CD4-positive, alpha-beta T cell treated with Interleukin-21 for 1 hour (primary cell): ENCODE measurements at places on chromosomes 1 and 21.

DNA sequence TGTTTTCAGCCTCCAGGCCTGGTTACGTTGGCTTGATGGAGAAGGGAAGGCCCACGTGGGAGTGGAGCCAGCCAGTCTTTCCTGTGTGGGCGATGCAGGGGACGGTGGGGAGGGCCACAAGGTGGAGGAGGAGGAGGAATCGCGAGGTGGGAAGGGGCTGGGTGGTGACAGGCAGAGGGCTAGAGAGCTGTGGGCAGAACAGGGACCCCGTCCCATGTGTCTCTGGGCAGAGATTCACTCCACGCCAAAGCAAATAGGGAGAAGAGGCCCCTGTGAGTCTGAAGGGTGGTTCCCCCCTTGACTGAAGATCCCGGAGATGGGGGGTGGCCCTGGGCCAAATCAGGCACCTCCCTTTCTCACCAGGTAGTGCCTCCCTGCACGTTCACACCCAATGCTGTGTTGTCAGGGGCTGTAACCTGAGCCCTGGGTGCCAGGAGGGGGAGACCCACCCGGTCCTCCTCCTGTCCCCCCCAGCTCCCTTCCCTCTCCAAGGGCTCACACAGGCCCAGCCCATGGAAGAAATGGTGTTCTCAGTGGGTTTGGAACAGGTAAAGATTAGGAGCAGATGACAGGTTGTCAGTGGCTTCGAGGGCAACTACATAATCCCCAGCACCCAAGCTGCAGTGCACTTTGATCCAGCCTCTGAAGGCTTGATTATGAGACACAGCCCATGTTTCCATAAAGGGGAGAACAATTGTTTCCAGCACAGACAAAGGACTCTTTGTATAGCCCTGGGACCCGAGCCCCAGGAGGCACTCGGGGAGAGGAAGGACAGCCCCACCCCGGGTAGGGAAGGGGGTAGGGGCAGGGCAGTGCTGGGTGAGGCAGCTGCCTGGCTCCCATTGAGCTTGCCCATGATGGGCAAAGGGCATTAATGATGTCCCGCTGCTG, 37.7 kb upstream of the GPR37L1 start:
- no peak for DNase-seq

DNA sequence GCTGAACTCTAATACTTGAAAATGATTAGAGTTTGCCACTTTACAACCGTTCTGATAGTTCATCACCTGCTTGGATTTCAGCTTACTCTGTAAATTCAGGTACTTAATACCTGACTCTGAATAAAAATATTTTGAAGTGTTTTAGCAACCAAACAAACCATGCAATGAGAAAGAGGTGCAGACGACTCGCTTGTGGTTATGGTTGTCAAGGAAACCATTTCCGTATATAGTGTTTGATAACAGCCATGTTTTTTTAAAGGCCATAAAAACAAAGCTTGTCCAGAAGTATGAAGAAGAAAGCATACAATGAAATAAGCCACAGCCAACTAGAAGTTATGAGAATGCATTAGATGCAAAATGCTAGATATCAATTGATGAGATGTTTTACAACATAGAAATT, 167.2 kb upstream of the HMCN1 start:
- peak; percentile 93 for DNase-seq

DNA sequence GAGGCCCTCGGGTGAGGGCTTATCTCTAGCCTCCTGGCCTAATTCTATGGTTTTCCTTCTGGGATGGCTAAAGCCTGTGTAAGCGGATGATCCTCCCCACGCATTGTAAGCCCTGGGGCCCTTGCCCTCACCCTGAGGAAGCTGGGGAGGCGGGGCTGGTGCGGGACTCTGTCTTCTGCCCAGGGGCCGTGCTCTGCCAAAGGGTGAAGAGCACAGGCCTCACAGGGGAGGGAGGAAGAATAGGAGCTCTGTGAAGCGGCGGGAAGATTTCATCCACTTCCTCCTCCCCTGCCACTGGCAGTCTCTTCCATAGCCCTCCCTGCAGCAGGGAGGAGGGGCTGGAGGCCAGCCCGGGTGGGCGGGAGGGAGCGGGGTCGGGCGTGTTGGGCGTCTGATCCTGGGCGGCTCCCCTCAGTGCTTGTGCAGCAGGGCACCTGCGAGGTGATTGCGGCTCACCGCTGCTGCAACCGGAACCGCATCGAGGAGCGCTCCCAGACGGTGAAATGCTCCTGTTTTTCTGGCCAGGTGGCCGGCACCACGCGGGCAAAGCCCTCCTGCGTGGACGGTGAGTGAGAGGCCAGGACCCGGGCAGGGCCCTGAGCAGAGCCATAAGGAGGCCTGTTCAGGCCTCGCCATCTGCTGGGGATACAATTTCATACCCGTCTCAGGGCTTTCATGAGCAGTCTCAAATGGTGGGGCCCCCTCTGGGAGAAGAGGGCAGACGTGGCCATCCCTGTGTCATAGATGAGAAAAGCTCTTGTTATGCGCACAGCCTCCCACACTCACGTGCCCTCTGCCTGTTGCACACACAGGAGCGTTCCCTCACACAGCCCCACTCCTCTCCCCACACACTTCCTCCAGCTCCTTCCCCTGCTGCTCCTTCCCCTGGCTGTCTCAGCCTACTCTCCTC, 7.7 kb upstream of the PPM1J start:
- DNase-seq = no peak

DNA sequence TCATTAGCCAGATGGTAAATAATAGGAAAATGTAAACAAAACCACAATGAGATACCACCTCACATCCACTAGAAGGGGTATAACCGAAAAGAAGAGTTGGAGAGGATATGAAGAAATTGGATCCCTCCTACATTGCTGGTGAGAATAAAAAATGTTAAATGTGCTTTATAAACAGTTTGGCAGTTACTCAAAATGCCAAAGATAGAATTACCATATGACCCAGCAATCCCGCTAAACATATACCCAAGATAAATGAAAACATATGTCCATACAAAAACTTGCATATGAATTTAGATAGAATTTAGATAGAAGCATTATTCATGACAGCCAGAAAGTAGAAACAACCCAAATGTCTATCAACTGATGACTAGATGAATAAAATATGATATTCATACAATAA, 4.4 kb upstream of the FMO2 start:
- DNase-seq = no peak

DNA sequence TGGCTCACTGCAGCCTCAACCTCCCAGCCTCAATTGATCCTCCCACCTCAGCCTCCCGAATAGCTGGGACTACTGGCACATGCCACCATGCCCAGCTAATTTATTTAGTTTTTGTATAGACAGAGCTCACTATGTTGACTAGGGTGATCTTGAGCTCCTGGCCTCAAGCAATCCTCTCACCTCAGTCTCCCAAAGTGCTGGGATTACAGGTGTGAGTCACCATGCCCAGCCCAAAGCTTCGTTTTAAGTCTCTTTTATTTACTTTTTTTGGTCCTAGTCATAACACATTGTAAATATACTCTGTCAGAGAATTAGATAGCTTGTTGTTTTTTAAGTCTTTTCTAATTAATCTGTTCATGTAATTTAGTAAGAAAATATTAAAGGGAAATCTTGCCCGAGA, 42.8 kb downstream of the KCNK1 start:
- DNase-seq = no peak

DNA sequence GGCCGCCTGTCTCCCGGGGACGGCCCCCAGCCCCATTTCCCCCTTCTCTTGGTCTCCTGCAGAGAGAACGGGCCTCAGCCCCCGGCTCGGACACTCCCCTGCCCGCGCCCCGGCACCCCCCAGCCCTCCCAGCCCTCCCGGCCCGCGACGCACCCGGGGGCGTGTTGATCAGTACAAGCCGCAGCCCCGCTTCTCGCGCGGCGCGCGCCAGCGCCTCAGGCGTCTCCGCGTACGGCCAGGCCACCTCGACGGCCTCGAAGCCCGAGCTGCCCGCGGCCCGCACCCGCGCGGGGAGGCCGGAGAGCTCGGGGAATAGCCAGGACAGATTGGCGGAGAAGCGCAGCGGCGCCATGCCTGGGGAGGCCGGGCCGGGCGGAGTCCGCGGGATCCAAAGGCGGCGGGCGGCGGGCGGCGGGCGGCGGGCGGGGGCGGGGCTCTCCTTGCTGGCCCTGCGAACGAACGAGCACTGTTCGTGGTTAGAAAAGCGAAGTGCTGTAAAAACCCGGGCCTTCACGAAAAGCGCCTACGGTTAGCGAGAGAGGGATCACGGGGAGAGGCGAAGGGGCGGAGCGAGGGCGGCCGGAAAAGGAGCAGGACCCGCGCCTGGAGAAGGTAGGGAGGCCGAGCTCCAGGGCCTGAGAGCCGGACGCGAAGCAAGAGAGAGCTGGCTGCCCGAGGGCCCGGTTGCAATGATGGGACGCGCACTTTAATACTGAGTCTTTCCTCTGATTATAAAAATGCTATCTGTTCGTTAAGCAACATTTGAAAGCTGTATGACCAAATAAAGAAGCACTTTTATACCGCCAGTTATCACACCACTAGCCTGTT, at the start of gene HYI:
HYI (minus strand) TSS at position 490 of the 828 bp plus-strand sequence; CDS start at position 352, 138 bp downstream.
- DNase-seq = peak; percentile 76

DNA sequence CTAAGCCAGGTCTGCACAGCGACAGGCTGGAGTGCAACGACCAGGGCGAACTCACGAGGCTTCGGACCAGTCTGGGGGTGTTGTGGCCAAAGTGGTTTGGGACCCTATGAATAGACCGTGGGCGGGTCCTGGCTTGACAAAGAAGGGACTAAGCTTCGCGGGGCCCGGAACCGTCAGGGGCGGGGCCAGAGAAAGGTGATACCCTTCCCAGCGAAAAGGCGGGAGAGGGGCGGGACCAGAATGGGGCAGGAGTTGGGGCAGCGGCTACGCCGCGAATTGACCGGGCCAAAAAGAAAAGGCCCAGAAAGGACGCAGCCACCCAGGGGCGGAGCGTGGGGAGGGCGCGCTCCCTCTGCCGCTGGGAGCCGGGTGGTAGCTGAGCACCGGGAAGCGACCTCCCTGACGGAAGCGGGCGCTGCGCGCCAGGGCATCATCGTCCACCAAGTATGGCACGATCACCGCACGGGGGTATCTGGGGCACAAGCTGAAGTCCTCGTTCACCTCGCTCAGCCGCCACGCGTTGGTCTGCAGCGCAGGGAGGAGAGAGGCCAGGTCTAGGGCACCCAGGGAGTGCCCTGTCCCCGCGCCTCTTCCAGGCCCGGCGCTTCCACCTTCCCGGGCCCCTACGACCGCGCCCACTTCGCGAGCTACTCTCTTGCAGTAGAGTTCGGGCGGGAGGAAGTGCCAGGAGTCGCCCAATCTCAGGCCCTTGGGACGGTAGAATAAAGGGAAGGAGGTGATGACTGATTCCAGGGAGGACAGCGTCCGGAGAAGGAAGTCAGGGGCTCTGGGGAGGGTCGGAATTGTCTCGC, 6.7 kb upstream of the FAM167B start:
- DNase-seq = peak; percentile 67

GRCh38 chr1:209876078-209876800, 48.5 kb downstream of the UTP25 start:
- no peak for DNase-seq

DNA sequence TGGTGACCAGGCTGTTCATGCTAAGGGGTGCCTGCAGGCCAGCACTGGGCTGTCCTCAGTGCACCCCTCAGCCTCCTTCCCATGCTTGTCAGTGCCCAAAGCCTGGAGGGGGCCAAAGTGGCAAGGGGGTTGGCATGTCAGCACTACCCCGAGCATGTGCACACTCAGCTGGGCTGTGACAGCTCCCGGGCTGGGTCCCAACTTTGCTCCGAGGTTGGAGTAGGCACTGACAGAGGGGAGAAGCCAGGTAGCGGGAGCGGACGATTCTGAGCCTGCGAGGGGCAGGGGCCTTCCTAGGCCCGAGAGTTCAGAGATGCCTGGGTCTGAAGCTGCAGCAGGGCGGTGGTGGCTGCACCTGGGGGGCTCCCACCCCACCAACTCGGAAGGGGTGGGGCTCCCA, 119.0 kb downstream of the MAST2 start:
- DNase-seq = no peak

DNA sequence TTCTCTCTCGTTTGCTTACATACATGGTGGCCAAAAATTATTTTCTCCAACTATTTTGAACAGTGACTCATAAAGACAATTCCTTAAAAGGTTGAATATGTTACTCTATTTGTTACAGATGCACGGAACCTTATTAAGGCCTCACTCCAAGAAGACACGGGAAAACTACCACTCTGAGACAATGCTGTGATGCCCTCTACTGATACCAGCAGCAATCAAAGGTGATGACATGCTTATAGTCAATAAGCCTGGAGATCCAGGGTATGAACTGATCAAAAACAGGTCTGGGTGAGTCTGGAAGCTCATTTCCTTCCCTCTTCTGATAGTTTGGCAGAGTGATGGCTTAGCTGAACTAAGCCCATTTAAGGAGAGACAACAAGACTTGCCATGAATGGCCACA, 563.0 kb downstream of the LRRIQ3 start:
- no peak for DNase-seq

- no peak for DNase-seq
Observed at GRCh38 chr1:200294241-200294640, 115.6 kb downstream of the ZNF281 start.

DNA sequence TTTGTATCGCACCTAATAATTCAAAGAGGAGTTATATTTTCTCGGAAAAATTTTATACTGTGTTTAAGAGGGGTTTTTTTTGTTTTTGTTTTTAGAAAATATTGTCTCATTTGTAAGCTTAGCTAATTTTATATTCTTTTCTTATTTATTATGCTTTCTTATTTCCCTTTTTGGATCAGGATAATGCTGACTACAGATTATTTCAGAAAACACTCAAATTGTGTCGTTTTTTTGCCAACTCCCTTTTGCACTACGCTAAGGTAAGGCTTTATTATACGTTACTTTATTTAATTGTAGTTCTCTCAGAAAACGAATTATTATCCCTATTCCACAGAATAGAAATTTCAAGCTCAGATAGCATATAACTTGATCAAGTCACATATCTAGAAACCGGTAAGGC, 26.8 kb upstream of the METTL18 start:
- DNase-seq = no peak

DNA sequence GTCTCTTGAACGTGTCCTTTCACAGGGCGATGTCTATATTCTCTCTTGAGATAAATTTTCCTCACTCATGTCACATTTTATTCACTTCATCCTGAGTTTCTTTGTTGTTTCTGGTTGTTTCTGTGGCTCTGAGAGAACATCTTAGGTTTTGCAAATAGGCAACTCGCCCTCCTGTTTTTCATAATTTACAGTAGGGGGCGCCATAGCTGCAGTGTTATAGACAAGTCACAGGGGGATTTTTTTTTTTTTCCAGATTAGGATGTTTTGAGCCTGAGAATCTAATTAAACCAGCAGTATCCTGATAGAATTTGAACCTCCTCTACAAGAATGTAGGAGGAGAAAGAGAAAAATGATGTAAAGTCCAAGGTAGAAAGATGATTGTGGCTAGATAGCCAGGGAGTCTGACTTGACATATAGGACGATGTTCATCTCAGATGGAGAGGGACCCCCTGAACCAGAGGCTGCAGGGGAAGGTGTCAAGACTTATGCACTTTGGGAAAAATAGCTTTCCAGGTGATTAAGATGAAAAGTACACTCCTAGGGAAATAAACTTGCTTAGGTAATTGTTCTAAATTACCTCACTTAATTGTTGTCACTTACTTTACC, 76.3 kb downstream of the ZP4 start:
- DNase-seq = no peak
